ENCODE measurements at places on chromosomes 13 and 19.

DNA sequence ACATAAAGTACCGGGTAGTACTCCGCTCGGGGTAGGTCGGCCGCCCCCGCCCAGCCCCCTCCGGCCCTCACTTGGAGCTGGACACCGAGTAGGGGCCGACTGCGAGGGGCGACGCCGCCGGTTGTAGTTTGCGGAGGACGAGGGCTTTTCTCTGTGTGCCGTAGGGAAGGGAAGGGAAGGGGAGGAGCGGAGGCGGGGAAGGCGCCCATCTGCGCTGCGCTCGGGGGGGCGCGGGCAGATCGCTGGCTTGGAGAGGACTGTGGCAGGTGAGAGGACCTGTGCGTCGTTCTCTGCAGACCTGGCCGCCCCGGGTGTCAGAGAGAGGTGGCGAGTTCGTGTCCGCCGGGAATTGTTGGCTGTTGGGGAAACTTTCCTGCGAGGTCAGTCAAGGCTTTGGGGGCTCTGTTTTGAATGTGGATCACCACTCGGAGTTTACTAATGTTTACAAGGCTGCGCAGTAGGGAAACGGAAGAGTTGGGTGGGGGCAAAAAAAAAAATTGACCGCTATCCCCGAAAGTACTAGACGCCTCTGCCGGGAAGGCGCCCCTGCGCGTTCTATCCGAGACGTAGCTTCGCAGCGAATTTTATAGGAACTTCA lies 1.4 kb downstream of the ING1 start:
- DNase-seq = no peak

GRCh38 chr19:3968556-3969434 lies 2.1 kb downstream of the DAPK3 start:
- DNase-seq = peak; percentile 81

- DNase-seq = no peak
Observed at GRCh38 chr13:95007322-95007721, 293.9 kb downstream of the ABCC4 start.

- DNase-seq = no peak
Observed at GRCh38 chr13:27962982-27963381, 6.1 kb downstream of the CDX2 start.

DNA sequence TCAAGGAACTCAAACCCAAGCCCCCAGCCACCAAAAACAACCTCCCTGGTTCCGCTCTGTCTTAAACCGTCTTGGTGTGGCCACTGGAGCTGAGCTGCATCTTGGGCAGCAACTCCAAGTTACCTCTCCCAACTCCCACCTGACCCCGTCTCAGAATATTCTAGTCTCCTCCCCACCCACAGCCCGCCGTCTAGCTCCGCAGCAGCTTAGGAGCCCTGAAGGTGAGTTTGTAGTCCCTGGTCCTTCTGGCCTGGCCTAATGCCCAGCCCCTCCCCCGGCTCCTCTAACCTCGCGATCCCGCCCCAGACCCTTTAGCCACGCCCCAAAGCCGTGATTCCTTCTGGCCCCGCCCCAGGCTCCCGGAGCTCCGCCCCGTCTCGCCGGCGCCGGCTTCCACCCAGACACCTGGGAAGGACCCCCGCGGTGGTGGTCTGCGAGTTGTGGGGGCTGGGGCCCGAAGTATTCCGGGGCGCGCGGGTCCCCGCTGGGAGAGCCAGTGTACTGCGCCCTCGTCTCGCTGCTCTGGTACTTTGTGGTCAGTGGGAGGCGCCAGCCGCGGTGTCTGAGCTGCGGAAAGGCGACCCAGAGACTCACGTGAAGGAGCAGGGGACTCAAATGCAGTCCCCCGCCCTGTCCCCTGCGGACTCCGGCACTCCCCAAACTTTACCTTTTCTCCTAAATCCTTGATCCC lies 2.5 kb upstream of the LHB start:
- peak; percentile 77 for DNase-seq

- DNase-seq = no peak
Observed at GRCh38 chr13:109715902-109716301, 70.5 kb downstream of the IRS2 start.

GRCh38 chr13:35025314-35025713 lies 83.2 kb downstream of the NBEA start:
- no peak for DNase-seq

All from A549 (cell line).